ENCODE measurements at places on chromosomes 5 and 9.

DNA sequence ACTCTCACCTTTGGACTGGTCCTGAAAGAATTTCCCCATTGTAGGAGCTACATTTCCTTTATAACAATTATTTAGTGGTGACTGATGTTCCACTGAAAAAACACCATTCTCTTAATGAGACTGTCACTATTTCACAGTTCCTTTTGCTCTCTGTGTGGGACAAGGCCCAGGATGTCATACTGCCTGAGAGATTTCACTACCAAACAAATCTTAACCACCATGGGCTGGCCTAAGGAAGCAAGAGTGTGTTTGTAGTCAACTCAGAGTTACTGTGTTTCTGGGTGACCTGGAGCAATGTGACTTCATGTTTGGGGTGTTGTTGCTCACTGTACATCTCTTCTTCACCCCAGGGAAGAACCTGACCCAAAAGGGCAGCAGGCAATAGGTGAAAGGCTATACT is 50.1 kb upstream of the ZNF608 start:
- DNase-seq: no peak

- DNase-seq: no peak
Measured at GRCh38 chr5:38515092-38515491, 41.4 kb downstream of the LIFR start.

DNA sequence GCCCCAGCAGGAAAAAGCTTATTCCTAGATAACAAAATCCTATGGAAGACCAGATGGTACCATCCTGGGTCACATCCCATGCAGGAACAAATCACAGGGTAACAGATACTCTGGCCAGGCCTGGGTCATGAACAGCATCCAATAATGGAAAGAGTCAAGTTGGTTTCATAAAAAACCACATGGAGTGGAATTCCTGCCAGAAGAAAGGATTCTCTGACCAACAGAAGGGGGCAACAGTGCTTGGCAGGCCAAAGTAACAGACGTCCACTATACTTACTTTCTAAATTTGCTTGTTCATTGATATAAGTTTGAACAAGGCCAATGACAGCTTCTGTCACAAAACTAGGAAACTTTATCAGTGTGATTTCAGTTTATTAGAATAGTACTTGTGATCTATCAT is 273.5 kb downstream of the ARRDC3 start:
- no peak for DNase-seq

DNA sequence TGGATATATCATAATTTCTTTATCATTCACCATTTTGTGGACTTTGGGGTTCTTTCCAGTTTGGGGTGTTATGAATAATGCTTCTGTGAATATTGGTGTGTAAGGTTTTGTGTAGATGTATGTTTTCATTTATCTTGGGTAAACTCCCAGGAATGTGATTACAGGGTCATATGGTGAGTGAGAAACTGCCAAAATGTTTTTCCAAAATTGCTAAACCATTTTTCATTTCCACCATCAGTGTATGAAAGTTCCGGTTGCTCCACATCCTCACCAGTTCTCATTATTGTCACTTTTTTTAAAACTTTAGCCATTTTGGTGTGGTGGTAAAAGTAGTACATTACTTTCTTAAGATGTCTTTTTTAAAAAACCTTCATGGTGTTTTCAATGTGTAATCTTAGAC is 152.9 kb downstream of the NIPBL start:
- DNase-seq: no peak

DNA sequence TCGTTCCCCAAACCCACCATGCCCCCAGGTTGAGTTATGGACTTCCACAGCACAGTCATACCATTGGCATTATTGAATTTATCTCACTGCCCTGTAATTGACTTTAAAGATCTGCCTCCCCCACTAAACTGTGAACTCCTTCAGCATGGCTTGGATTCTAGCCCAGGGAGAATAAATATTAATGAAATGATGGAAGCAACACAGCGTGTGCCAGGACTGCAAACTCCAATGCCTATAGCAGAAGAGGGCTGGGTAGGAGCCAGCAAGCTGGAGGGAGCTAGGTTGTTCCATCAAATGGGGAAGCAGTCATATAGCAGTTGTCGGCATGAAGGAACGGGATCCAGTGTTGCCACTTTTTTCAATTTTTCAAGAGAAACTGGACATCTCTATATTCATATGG is 69.0 kb upstream of the MSX2 start:
- no peak for DNase-seq
